ENCODE measurements at places on chromosomes 4 and X.
A peak's percentile ranks its signal among the peaks of the same experiment; 100 is the strongest.

- no peak for DNase-seq
Observed at GRCh38 chrX:153812220-153812619, 17.8 kb downstream of the SSR4 start.

DNA sequence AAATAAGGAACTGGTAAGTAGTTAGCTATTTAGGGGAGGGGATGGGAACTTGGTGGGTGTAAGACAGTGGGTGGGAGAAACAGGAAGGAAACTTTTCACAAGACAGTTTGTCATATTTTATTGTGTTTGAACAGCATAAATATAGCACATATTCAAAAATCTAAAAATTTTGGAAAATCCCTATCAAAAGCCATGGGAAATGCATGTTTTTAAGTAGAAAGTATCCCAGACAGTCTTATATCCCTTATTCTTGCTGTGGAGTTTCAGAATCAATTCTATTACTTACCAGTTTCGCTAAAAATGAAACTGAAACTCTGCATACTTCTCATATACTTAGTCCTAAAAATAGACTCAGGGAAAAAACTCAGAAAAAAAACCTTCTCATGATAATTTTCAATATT is 22.3 kb upstream of the RASGEF1B start:
- no peak for DNase-seq

- DNase-seq = no peak
Observed at GRCh38 chr4:663438-664428, 10.3 kb downstream of the ATP5ME start.

DNA sequence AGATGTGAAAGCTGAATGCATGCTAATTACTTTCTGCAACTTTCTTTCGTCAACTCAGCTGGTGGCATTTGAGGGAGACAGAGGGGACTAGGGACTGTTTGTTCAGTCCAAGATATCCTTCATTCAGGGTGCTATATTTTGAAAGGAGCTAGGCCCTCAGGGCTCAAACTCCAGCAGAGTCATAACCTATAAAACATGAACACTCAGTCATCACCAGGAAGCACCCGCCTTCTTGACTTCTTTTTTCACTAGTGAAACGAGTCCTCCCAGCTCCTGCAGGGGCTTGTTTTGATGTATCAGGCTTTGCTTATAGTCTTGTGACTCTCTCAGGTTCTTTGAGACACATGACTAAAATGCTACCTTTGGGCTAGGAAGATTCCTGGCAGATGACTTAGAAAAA is 230.6 kb downstream of the PCDH7 start:
- DNase-seq = no peak

GRCh38 chr4:77264826-77265225 is 107.8 kb downstream of the CCNG2 start:
- DNase-seq = no peak

- no peak for DNase-seq
Observed at GRCh38 chr4:158005021-158005420, 167.8 kb downstream of the GASK1B start.

DNA sequence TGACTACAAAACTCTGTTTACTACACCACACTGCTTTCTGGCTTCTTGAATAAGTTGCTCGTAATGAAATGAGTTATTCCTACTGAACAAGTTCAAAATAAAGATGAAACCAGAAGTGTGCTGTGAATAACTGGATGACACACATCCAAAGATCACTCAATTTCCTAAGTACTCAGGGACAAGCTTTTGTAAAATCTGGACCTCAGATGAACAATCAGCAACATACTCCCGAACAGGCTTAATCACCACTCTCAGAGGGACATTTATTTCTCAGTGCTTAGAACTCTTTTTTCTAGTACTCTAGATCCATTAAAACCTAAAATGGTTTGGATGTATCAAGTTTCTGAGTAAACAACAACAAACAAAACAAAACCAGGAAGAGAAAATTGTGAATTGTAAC is 61.5 kb upstream of the EXOC1L start:
- no peak for DNase-seq

- DNase-seq = no peak
Observed at GRCh38 chr4:121846662-121847061, 23.0 kb upstream of the CCNA2 start.

GRCh38 chr4:82851885-82852750 is 38.8 kb downstream of the SEC31A start:
- DNase-seq = no peak

DNA sequence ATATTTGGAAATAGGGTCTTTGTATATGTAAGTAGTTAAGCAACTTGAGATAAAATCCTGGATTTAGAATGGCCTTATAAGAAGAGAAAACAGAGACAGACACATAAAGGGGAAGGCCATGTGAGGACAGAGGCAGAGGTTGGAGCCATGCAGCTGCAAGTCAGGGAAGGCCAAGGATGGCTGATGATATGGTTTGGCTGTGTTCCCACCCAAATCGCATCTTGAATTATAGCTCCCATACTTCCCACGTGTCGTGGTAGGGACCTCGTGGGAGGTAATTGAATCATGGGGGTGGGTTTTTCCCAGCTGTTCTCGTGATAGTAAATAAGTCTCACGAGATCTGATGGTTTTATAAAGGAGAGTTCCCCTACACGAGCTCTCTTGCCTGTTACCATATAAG is 76.3 kb downstream of the STK32B start:
- no peak for DNase-seq

DNA sequence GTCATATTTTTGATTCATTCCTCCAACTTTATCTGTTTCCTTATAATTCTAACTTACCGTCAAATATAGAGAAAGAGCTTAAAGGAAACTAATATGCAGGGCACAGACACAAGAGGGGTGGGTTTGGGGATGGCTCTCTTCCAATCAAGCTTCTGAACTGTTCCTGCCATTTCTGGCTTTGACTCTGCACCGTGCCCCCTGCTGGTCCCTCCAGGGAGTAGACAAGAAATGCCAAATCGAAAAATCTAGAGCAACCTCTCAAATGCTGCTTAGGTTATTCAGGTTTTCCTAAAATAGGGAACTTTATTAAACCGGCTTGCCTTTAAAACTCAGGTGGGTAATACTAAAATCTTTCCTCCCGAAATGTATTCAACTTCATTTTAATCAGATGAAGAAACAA is 39.8 kb upstream of the VCX3A start:
- DNase-seq = no peak

GRCh38 chr4:30386266-30386895 is 333.8 kb upstream of the PCDH7 start:
- DNase-seq = no peak

DNA sequence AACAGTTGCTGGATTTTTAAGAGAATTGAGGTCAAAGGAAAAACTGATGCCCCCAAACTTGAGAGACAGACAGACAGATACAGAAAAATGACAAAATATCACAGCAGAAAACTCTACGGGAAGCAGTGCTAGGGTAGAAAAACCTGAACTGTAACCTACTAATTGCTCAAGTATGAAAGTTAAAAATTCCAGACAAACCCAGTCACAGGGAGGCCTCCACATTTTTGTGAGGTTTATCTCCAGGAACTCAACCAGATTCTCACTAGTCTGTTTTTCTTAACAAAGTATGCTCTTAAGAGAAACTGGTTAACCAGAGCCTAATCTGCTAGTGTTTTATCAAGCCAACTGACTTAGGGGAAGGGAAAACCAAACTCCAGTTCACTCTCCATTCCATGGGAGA is 19.9 kb upstream of the PPP3CA start:
- DNase-seq = peak; percentile 83

DNA sequence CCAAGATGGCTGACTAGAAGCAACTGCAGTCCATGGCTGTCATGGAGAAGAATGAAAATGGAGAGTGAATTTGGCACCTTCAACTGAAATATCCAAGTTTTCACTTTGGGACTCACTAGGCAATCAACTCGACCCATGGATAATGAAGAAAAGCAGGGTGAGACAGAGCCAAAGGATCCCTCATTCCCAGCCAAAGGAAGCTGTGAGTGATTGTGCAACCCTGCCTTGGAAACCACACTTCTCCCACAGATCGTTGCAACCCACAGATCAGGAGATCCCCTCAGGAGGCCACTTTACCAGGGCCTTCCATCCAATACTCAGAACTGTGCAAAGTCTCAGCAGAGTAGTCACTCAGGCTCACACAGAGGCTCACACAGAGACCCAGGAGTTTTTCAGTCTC is 4.5 kb downstream of the CFAP299 start:
- DNase-seq = no peak

- DNase-seq = no peak
Observed at GRCh38 chrX:56802921-56803849, 74.1 kb downstream of the NBDY start.

GRCh38 chr4:142353149-142353738 is 492.9 kb downstream of the INPP4B start:
- peak; percentile 46 for DNase-seq

GRCh38 chr4:123856689-123857545 is 460.3 kb downstream of the SPRY1 start:
- no peak for DNase-seq

DNA sequence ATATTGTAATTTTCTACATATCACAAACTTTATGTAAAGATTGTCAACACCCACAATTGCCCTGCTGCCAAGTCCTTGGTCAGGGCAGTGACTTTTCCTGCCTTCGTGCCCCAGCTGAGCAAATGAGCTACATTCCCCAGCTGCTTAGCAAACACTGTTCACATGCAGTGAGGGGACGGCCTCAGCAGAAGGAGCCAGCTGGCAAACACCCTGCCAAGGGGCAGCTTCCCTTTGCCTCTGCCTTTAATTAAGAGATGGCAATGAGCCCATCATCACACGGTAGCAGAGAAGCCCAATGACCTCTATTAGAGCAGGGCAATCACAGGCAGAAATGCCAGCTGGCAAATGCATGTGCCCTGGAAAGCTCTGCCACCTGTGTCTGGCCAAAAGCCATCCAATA is 253.4 kb downstream of the EPHA5 start:
- no peak for DNase-seq

GRCh38 chr4:18075823-18076433 is 54.4 kb upstream of the LCORL start:
- no peak for DNase-seq

DNA sequence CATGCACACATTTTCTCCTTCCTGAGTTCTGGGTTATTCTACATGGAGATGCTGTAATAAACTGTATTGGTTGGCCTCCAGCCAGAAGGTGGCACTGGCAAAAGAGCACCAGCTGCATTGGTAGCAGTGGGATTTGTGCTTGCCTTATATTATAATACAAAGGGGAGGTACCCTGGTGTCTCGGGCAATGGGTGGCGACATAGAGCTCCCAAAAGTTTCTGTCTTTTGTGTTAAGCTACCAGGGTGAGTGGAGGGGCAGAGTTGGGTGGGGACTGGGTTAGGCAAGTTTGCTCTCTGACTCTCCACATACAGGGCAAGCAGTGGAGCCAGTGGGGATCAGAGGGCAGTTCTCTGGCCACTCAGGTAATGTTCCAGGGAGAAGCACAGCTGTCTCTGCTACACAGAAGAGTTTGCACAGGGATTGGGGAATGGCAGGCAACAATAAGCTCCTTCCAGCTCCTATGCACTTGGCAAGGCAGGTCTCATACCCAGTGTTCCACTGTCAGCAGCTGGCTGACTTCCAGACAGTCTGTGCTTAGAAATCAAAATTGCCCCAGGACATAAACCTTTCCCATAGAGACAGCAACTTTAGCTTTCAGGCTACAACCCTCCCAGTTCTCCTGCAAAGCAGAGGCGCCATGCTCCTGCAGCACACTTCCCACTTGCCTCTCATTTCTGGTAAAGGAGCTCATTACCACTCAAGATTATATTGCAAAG is 463.9 kb upstream of the PCDH7 start:
- DNase-seq = no peak

DNA sequence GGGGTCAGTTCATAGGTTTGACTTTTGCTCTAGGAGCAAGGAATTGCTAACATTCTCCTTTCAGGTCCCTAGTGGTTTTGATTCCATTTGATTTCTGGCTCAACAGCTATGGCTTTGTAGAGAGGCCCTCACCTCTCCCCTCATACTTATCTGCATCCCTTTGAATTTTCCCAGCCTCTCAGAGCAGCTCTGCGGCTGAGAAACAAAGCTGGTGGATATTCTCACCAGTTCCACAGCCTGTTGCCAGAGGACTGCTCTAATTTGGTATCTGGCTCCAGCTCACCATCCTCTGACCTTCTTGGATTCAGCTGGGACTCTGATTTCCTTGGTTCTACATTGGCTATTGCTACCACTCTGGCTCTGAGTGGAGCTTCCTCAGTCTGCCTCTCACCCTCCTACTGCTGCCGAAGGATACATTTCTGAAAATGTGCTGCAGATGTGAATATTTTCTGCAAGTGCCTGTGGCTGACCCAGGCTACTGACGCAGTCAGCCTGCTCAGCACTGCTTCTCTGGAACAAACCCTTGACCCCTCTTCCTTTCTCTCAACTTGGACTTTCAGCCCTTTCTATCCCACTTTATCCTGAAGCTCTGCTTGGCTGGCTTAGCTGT is 110.9 kb upstream of the ENPEP start:
- DNase-seq = no peak

- DNase-seq = no peak
Observed at GRCh38 chr4:129355031-129355430, 259.1 kb downstream of the C4orf33 start.

DNA sequence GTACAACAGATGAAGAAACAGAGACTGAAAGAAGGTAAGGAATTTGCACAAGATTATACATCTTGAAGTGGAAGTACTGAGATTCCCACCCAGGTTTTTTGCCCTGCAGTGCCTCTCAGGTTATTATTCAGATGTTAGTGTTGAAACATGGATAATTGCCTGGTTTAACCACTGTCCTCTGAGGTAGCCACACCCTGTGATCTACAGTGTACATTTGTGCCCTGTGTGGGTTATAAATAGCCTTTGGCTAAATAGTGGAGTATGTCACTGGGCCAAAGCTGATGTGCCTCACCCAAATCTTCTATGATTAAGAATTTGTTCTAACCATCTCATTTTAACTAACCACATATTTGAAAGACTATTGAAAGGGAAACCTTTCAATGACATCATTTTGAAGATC is 5.4 kb upstream of the ASB5 start:
- no peak for DNase-seq

GRCh38 chrX:101348452-101349192 is at the start of gene TIMM8A:
TSS of gene TIMM8A (minus strand) at chrX:101348742. CDS start at chrX:101348664, 78 bp downstream.
- DNase-seq = no peak

- no peak for DNase-seq
Observed at GRCh38 chrX:151505796-151506195, 57.7 kb upstream of the PASD1 start.

GRCh38 chr4:26173619-26174018 is 147.2 kb upstream of the RBPJ start:
- DNase-seq = no peak

GRCh38 chrX:130120321-130120731 is 10.0 kb upstream of the ELF4 start:
- DNase-seq = no peak

DNA sequence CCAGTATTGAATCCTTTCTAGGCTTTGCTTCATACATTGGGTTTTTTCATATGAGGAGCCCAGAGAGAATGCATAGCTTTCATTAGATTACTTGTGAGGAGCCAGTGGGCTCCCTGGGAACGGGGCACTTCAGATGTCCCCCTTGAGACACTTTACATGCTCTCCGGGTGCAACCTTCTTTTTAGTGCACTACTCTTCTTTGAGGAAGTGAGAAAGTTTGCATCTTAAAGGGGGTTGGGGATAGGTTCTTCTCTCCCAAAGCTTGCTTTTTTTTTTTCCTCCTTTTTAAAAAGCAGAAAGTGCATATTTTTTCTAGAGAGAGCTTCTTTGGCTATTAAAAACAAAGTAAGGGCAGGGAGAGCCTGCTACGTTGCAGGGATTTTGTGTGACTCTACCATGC is 4.3 kb downstream of the HADH start:
- no peak for DNase-seq

- DNase-seq = peak; percentile 3
Observed at GRCh38 chr4:177596035-177596434, 153.8 kb upstream of the AGA start.

- no peak for DNase-seq
Observed at GRCh38 chr4:186761393-186761792, 37.7 kb upstream of the FAT1 start.

- no peak for DNase-seq
Observed at GRCh38 chr4:92825256-92825655, 521.5 kb downstream of the GRID2 start.

Data from AG04449 (cell line).